ENCODE measurements at places on chromosomes 1 and 21. TPM values are rescaled to one million over a fixed set of nuclear protein-coding genes. Genes with fewer than 3 reads are reported as not detected.

The PEAR1 gene
- total RNA-seq = 0.05 TPM

The RHBG gene
- total RNA-seq = not detected

The LENEP gene
- total RNA-seq = 0.35 TPM

The ETV3L gene
- total RNA-seq = not detected

The IL20 gene
- total RNA-seq = not detected

The LHX8 gene
- not detected for total RNA-seq

The NID1 gene
- total RNA-seq = 0.45 TPM

The S100A7 gene
- total RNA-seq = not detected

The RXFP4 gene
- not detected for total RNA-seq

Data from activated CD4-positive, alpha-beta memory T cell treated with anti-CD3 and anti-CD28 coated beads, Interleukin-2, amount 10 ng/mL, durations not matched to agents 7 days and 5 days (primary cell).